ENCODE measurements at places on chromosomes 1 and 21. TPM values are rescaled to one million over a fixed set of nuclear protein-coding genes. Genes with fewer than 3 reads are reported as not detected.

The HCRTR1 gene
- 0.26 TPM for total RNA-seq

The PRDX6 gene
- 169 TPM for total RNA-seq

The CLCA4 gene
- total RNA-seq = 0.40 TPM

The S100B gene
- total RNA-seq = 0.12 TPM

The OR2T35 gene
- not detected for total RNA-seq

The LCE4A gene
- total RNA-seq = not detected

The LHX8 gene
- not detected for total RNA-seq

The ETV3L gene
- total RNA-seq = not detected

The GUCA2B gene
- not detected for total RNA-seq

The TTC39A gene
- 3.3 TPM for total RNA-seq

The TMPRSS15 gene
- total RNA-seq = 0.06 TPM

The RASAL2 gene
- 17.9 TPM for total RNA-seq

The HIVEP3 gene
- 0.26 TPM for total RNA-seq

The CELA3B gene
- not detected for total RNA-seq

The TPM3 gene
- 595 TPM for total RNA-seq

The CD2 gene
- total RNA-seq = not detected

The TMEM201 gene
- 3.2 TPM for total RNA-seq

The RAB7B gene
- 7.5 TPM for total RNA-seq

The C1orf210 gene
- not detected for total RNA-seq

The FMOD gene
- 4.4 TPM for total RNA-seq

The CCDC28B gene
- 15.6 TPM for total RNA-seq

The RXRG gene
- not detected for total RNA-seq

The OXCT2 gene
- total RNA-seq = 5.4 TPM

The TRABD2B gene
- under 0.01 TPM for total RNA-seq

The DARS2 gene
- total RNA-seq = 10.9 TPM

The C4BPB gene
- not detected for total RNA-seq

The ANKRD45 gene
- 0.40 TPM for total RNA-seq

The SEC16B gene
- total RNA-seq = 4.1 TPM

The COL8A2 gene
- 5.9 TPM for total RNA-seq

The COL11A1 gene
- not detected for total RNA-seq

The CASZ1 gene
- total RNA-seq = 0.19 TPM

The LPAR3 gene
- total RNA-seq = 0.13 TPM

The HOOK1 gene
- total RNA-seq = 0.06 TPM

The TBX19 gene
- total RNA-seq = 0.75 TPM

The DOP1B gene
- 4.2 TPM for total RNA-seq

The RRP1 gene
- 9.9 TPM for total RNA-seq

The C21orf91 gene
- 4.0 TPM for total RNA-seq

The NPR1 gene
- 1.2 TPM for total RNA-seq

The NPHS2 gene
- total RNA-seq = not detected

The SPRR1A gene
- not detected for total RNA-seq

All from aortic smooth muscle cell (primary cell).